Jurkat, Clone E6-1 (cell line): ENCODE measurements at places on chromosomes 4 and X.

GRCh38 chr4:632196-632790, 6.9 kb downstream of the PDE6B start:
- DNase-seq, result no peak

GRCh38 chr4:150289881-150290280, 211.6 kb downstream of the DCLK2 start:
- no peak for DNase-seq

GRCh38 chr4:122577189-122577553, 43.7 kb downstream of the IL21 start:
- no peak for DNase-seq

GRCh38 chrX:108735679-108736508, 469 bp downstream of the IRS4 start:
- no peak for DNase-seq

GRCh38 chrX:22095286-22095685, 63.2 kb downstream of the PHEX start:
- no peak for DNase-seq

DNA sequence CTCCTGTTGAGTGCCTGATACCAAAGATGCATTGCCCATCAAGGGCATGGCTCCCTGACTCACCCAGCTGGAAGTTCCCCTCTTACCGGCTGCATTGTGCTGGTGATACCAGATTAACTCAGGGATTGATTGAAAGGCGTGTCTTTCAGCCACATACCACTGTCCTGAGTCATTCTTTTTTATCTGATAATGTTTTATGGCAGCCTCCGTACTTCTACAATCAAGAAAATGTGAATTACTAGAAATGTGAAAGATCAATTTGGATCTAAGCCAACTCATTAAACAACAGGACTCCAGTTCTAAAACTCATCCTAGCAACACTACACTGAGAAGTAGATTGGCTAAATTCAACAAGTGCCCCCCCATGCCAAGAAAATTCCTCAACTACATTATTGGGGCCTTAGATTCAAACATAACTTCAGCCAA, 40.0 kb downstream of the TXK start:
- DNase-seq, result no peak

- DNase-seq, result no peak
These were observed 25.8 kb downstream of the PDGFRA start for GRCh38 chr4:54254915-54255246.
